ENCODE measurements at places on chromosomes 3 and 15.
A peak's percentile ranks its signal among the peaks of the same experiment; 100 is the strongest.

GRCh38 chr3:120093911-120094775 lies at the start of gene GSK3B:
Gene GSK3B, minus strand, starts transcription at chr3:120094447. Its CDS starts 1,013 bp downstream, at chr3:120093434.
- peak; percentile 78 for DNase-seq

GRCh38 chr3:23029001-23029400 lies 174.1 kb upstream of the UBE2E2 start:
- DNase-seq, result no peak

GRCh38 chr3:32121137-32121536 lies 14.7 kb downstream of the GPD1L start:
- DNase-seq, result peak; percentile 28

DNA sequence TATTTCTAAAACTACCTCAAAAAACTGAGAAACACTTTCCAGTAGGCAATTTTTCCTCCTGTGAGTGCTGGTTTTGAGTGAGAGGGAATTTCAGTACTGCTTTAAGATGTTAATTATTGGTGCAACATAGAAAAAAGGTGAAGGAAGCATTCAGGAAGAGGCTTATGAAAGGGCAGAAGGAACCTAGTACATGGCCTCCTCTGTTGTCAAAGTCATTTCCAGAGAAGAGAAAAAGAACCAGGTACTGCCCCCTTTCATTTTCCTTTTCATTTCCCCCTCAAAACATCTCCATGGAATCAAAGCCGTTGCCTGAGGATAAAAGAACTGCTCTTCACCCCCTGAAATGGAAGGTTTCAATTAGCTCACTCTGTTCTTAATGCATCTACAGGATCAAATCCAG lies 19.8 kb downstream of the RARRES1 start:
- no peak for DNase-seq

GRCh38 chr15:61420546-61420945 lies 191.4 kb upstream of the RORA start:
- DNase-seq, result no peak

- DNase-seq, result no peak
These were observed 76.2 kb downstream of the SETD5 start for GRCh38 chr3:9473496-9474065.

- DNase-seq, result no peak
These were observed 591.9 kb upstream of the NECTIN3 start for GRCh38 chr3:110479731-110480130.

DNA sequence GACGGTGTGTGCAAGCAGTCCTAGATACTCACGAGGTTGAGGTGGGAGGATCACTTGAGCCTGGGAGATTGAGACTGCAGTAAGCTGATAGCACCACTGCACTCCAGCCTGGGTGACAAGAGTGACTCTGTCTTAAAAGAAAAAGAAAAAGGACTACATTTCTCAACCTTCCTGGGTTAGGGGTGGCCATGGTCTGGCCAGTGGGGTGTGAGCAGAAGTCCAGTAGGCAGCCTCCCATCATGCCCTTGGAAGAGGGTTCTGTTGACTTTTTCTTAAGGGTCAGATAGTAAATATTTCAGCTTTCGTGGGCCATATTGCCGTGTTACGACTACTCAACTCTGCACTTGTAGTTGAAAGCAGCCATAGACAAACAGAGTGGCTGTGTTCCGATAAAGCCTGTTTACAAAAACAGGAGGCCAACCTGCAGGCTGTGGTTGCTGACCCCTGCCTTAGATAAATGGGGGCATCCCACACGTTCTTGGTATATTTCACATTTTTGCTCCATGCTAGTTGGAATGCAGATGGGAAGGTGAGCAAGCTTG lies 31.0 kb upstream of the PDE8A start:
- DNase-seq, result no peak

DNA sequence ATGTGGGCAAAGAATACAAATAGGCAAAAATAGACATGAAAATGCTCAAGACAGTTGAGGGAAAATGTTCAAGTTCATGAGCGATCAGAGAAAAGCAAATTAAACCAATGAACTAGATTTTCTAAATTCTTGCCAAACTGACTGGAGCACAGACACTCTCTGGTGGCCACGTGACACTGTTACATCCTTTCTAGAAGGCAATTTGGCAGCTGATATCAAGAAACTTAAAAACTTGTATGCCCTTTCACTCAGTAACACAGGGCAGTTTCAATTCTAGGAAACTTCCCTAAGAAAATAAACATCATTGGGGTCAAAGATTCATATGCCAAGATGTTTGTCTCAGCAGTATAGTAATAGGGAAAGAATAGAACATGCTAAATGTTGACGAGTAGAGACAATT lies 52.2 kb downstream of the ABHD5 start:
- DNase-seq, result no peak

GRCh38 chr3:194854206-194854605 lies 168.5 kb downstream of the FAM43A start:
- no peak for DNase-seq
